CD4-positive, alpha-beta T cell treated with Interferon alpha-2 for 1 hour (primary cell): ENCODE measurements at places on chromosomes 16 and 17.

DNA sequence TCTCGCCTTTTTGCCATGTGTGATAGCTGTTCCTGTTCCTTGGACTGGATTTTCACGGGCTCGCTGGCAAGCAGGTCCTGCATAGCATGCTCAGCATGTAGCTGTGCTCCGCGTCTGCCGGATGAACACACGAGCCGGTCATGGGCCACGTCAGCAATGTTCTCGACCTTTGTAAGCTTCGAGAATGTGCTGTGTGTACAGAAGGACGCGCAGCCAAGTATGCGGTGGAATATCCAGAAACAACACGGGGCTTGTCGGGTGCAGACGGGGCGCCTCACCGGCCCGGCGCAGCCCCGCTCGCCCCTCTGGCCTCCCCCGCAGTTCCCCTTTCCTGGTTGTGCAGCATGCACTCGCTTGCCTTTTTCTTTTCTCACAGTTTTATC is 42.2 kb downstream of the RPTOR start:
- DNase-seq: no peak

GRCh38 chr16:57609541-57610401 is 18.7 kb upstream of the ADGRG1 start:
- peak; percentile 39 for DNase-seq

DNA sequence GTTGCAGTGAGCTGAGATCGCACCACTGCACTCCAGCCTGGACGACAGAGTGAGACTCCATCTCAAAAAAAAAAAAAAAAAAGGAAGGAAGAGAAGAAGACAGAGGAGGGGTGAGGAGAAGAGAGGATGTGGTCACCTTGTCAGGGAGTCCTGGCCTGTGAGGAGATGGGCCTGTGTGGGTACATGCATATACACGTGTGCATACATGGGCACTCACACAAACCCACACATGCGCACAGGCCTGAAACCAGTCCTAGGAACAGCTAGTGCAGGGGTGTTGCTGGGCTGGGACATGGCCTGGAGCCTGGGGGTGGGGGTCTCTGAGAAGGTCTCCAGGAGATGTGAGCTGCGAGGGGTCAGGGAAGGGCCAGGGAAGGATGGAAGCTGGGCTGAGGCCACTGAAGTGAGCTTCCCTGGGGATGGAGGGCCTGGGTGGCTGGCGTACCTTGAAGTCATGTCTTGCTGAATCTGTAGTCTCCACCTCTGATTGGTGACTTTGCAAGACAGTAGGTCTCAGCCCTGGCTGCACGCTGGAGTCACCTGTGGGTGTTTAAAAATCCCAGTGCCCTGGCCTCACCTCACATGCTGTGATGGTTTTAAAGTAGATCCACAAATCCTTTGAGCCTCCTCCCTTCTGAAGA is 72.4 kb downstream of the MRM1 start:
- no peak for DNase-seq

DNA sequence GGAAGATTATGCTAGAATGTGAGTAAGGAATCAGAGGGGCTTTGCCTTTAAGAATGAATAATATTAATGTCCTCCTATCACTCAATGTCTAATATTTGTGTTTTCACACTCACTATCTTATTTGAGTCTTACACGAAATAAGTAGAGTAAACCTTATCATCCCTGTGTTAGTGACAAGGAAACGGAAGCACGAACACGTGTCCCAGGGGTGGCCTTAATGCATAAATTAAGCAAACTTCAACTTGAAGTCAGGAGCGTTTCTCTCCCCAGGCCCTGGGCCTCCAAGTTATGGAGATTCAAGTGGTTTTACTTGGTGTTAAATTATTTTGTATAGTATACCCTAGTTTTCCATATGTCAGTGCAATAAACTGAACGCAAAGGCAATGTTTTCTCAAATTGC is 96.0 kb downstream of the WDR59 start:
- no peak for DNase-seq

- DNase-seq: no peak
These were observed 5.4 kb upstream of the CNGB1 start for GRCh38 chr16:57976331-57976796.

GRCh38 chr17:14144508-14144907 is 75.2 kb downstream of the COX10 start:
- DNase-seq: no peak

- DNase-seq: no peak
These were observed 5.0 kb downstream of the TAOK2 start for GRCh38 chr16:29978564-29979270.

GRCh38 chr16:85759631-85760419 is 8.9 kb upstream of the C16orf74 start:
- DNase-seq: peak; percentile 48

DNA sequence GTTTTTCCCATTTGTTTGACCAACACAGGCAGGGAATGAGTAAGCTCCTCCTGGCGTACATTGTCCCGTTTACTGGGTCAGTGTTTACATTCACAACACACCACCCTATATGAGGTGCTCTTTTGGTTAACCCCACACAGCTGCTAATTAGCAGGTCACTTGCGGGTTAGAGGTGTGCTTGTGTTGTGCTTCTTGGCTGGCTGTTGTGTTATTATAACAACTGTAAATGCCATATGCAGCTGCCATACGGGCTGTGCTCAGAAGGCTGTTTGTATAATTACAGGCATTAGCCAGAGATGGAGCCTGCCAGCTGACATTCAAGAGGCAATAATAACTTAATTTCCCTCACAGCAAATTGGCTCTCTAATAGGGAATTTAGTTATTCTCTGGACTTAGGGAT is 205.1 kb upstream of the ELAC2 start:
- no peak for DNase-seq

GRCh38 chr17:79619636-79620206 is 8.9 kb upstream of the RBFOX3 start:
- DNase-seq: no peak

DNA sequence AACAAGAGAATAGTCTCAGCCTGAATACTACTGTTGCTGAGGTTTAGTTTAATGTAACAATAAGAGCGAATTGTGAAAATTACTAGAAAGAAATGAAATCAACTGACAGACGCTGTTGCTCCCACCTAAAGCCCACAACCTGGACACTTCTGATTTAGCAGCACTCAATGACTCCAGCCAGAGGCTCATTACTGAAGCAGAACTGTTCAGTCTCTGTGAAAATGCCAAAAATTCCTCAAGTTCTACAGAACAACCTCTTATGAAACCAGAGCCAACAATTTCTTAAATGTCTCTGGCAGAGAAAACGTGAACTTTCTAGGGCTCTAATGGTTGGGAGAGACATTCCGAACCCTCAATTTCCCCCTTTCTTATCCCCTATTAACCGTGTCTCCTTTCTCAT is 9.9 kb downstream of the PSME3IP1 start:
- DNase-seq: no peak

- no peak for DNase-seq
These were observed 11.9 kb downstream of the PIEZO1 start for GRCh38 chr16:88772871-88773811.

DNA sequence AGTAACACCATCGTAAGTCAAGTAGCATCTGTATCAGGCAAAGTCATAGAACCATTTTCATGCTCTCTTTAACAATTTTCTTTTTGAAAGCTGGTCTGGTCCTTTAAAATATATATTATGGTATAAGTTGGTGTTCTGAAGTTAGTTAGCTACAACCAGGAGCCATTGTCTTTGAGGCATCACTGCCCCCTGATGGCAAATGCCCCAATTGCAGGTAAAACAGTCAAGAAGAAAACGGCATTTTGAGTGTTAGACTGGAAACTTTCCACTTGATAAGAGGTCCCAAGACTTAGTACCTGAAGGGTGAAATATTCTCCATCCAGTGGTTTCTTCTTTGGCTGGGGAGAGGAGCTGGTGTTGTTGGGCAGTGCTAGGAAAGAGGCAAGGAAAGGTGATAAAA is 14.1 kb downstream of the TP53 start:
- DNase-seq: peak; percentile 49

DNA sequence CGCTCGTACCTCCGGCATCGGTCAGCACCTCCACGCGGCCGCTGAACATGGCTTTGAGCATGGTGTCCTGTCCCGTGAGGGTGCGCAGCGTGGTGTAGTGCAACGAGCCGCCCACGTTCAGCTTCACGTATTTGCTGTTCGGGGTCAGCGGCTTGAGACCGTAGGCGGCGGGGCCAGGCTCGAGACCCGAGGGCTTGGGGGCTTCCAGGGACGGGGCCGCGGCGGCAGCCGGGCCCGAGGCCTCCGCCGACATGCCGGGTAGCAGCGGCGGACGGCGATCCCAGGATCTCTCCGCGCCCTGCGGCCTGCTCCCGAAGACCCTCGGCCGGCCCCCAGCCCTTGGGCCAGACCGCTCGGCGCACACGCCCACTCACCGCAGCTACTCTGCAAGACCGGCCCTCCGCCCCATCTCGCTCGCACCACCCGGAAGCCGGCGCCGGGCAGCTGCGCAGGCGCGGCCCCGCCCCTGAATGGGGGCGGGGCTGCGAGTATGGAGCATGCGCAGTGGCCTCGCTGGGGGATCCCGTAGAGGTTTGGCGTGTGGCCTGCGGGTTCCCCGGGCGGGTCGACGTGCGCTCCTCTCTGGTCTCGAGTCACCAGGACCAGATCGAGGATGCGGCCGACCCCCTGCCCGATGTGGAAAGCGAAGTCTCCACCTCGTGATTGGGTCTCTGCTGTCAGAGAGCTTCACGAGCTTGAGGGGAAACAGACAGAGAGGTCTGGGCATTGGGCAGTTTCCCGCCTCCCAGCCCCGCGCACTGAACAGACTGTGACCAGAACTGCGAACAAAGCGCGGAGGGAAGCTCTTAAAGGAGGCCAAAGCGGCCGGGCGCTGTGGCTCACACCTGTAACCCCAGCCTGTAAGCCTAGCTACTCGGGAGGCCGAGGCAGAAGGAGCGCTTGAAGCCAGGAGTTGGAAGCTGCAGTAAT is at the start of gene KCTD13:
Gene KCTD13 (minus strand): TSS at position 446 of the 930 bp plus-strand sequence. CDS start 193 bp downstream, at position 253.
- DNase-seq: peak; percentile 89

DNA sequence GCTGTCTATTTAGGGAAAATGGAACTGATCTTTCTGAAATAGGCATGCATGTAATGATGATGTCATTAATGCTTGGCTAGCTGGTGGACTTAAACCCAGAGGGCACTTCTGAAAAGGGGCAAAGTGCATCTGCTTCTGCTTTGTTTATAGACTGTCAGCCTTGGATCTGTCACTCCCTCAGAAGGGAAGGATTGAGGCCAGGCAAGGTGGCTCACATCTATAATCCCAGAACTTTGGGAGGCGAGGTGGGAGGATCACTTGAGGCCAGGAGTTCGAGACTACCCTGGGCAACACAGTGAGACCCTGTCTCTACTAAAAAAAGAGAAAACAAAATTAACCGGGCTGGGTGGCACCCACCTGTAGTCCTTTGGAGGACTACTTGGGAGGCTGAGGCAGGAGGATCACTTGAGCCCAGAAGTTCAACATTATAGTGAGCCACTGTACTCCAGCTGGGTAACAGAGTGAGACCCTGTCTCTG is 185.5 kb downstream of the WWOX start:
- DNase-seq: no peak

- DNase-seq: no peak
These were observed 289.0 kb downstream of the CEP112 start for GRCh38 chr17:65902831-65903522.

DNA sequence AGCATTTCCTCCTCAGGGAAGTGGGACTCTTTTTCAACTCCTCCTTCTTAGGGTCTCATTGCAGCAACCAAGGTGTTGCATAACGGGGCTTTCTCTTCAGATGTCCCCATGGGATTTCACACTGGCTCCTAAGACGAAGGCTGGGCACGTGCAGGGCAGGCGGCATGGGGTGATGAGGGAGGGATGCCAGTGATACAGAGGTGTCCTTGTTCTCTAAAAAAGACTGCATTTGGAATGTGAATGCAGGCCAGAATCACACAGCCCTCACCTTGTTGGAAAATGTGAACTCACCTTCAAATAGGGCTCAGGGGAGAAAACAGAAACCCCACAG is 105.6 kb downstream of the XYLT1 start:
- DNase-seq: no peak

- DNase-seq: no peak
These were observed 8.5 kb downstream of the CSF3 start for GRCh38 chr17:40023590-40024292.

- no peak for DNase-seq
These were observed 16.0 kb downstream of the MMD start for GRCh38 chr17:55405600-55405999.
